ENCODE measurements at places on chromosomes 6 and 20.
A peak's percentile ranks its signal among the peaks of the same experiment; 100 is the strongest.

DNA sequence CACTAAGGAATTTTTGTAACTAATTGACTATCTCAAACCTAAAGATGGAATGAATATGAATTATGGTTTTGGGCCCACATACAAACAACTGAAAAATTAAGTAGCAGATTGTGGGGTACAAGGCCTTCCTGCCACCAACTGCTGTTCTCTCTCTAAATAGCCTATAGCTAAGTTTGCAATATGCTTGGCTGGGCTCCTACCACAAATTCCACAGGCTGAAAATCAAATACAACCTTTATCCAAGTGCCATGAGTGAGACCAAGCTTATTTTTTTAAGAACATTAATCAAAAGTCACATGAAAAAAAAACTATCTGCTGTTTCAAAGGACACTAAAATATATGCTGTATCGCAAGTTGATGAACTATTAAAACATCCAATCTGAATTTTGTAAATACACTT, 52.1 kb downstream of the TENT5A start:
- no peak for DNase-seq

DNA sequence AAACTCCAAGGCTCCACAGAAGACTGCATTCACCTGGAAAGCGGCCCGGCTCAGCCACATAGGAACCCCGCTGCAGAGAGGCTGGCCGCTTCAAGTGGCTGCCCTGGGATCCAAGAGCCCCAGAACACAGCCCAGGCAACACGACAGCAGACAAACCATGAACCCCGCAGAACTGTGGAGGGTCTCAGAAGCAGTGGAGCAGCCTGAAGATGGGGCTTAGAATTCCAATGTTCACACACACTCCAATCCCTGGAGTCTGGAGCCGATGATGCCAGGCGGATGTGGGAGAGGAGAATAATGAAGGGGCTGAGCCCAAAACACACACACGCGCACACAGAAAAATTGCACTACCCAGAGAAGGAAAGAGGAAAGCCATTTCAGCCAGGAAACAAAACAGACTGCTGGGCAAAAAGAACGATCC, 52.4 kb downstream of the NINL start:
- DNase-seq, result no peak

- DNase-seq, result no peak
Observed at GRCh38 chr6:31676904-31677303, 4.0 kb downstream of the LY6G5C start.

DNA sequence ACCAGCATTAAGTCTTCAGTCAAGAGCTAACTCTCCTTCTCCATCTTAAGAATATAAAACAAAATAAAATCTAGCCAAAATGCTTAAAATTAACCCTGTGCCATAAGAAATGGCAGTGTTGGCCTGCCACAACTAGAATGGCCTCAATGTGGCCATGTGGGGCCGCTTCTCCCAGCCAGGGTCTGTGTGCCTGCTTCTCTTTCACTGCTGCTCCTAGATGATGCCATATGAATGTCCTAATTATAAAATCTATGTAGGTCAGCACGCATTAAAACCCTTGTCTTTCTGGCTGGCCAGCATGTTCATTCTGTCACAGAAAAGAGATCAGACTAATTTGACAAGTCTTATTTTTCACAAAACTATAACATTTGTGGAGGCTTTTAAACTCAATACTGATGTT, 102.6 kb downstream of the C6orf118 start:
- DNase-seq, result no peak

DNA sequence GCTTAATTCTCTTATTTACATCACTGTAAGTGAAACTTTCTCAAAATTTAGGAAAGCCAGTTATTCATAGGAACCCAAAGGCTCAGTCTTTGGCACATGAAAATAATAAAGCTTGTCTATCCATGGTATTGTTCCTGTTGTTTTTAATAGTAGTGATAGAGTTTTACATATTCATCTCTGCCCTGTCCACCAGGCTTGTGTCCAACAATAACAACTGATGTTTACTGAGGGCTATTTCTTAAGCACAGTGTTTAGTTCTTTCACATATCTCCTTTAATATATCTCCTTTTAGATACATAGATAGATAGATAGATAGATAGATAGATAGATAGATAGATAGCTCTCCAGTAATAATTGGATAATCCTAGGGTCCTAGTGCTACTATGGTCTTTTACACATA, 34.2 kb downstream of the FOXQ1 start:
- DNase-seq, result no peak

- DNase-seq, result no peak
Observed at GRCh38 chr20:20362774-20363433, 5.0 kb upstream of the INSM1 start.

DNA sequence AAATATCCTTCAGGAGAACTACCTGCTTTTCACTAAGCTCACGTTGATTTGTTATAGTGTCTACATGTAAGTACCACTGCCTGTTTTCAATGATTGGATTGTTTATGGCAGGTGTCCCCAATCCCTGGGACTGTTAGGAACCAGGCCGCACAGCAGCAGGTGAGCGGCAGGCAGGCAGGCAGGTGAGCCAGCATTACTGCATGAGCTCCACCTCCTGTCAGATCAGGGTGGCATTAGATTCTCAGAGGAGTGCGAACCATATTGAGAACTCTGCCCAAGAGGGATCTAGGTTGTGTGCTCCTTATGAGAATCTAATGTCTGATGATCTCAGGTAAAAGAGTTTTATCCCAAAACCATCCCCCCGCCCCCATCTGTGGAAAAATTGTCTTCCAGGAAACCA, 303.3 kb downstream of the EYA4 start:
- DNase-seq, result no peak

GRCh38 chr6:41280381-41281057, 6.0 kb downstream of the TREM1 start:
- no peak for DNase-seq

GRCh38 chr6:71979911-71980310, 93.6 kb downstream of the RIMS1 start:
- DNase-seq, result peak; percentile 61

Measured in kidney capillary endothelial cell (primary cell).